ENCODE measurements at places on chromosomes 2 and 18.

DNA sequence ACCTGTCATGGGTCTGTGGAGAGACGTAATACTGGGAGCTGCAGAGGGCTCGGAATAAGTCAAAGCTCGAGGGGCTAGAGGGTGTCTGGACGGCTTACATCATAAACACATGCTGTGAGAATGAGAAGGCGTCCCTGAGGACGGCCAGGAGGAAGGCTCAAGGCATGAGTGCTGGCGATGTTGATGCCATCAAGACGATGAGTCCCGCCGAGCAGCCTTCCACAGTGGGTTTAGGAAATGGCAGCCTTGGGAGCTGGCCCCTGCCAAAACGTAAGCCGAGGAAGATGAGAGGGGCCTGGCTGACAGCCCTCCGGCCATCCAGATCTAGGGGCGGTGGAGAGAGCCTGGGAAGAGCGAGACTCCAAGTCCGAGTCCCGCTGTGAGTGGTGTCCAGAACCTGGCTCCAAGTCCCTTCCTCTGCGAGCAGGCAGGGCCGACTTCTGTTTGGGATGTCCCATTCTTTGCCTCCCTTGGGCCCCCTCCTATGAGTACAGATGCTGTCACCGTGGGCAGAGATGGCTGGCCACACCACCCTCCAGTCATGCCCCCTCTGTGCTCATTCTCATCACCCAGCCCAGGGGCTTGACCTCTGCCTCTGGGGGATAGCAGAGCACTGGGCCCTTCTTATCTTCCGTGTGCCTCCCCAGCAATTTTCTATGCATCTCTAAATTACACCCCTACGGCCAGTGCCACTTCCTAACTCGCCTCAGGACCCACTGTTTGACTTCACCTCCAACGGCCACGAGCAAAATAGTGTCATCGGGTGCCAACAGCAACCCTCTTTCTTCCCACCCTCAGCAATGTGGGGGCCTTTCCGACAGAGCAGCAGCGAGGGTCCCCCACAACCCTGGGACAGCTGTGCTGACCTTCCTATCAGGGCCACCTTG, 175.7 kb downstream of the FAM210A start:
- peak; percentile 55 for DNase-seq

DNA sequence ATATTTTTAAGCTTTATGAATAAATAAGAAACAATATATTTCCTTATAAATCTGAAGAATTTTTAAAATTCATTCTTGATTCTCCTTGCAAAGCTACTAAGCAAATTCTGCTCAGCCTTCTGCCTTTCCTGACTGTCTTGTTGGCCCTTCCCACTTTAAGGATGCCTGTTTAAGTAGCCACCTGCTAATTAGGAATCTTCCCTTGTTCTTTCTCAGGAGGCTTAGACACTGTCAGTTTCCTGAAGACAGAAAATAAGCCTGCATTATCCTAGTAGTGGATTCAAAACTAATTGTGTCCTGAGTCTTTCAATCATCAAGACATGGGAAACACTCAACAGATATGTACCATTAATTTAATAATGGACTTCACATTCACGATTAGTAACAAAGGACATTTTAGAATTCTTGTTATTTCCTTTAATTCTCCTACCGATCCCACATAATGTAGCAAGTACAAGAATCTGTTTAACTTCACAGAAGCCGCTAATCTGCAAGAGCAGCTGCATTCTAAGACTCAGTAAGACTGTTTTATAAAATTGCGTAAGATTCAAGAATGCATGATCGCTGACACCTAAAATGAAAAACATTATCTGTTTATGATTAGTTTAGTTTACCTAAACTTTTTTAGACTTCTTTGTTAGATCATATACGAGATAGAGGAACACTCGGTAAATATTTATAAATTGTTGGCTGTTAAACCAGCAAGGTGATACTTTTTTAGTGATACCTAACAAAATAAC, 445.4 kb upstream of the DSEL start:
- DNase-seq, result no peak

DNA sequence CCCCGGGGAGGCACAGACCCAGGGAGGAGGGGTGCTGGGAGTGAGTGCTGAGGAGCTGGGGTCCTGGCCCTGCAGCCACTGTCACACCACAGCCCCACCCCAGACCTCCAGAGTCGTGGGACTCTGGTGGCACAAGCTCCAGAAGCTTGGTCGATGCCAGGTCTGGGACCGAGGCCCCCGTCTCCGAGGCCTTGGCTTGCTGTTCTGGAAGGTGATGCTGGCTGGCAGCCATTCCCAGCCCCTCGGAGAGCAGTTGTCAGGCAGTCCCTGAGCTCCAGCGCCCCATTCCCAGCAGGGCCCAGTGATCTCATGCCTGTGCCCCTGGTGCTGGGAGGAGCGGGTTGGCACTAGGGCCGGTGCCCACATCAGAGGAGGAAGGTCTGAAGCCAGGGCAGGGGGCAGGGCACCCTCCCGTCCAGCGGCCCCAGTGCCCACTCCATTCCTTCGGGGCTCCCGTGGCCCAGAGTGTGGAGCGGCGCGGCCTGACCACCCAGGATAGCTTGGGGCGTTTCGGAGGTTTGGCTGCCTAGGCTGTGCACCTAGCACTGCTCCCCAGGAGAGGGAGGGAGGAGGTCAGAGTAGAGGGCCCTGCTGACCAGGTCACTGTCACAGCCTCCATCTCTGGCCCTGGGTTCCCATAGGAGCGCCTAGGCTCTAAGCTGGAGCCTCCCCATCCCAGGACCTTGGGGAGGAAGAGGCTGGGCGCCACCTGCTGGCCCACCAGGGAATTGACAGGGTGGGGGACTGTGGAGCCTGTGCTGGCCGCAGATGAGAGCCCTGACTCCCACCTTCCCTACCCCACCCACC, 16.8 kb upstream of the ALPI start:
- peak; percentile 66 for DNase-seq

DNA sequence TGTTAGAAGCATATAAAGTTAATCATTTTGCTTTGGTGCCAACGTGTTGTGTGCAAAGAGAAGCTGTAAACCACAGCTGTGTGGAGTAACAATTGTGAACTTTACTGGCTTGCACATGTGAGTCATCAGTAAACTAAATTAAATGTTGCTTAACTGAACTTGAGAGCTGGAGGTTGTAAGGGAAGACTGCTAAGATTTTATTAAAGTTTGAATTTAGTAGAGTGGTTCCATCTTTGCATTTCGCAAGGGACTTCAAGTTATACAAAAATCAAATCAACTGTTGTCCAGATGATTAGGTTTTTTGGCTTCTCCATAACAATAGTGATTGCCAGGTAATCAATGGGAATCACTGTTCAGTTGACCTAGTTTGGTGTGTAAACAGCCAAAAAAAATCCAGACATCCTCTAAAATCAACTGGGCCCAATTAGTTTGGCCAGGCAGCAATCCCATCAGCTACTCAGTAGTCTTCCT, 247.4 kb downstream of the MYO3B start:
- DNase-seq, result no peak

- no peak for DNase-seq
Observed at GRCh38 chr2:6113786-6114185, 421.6 kb downstream of the SOX11 start.

DNA sequence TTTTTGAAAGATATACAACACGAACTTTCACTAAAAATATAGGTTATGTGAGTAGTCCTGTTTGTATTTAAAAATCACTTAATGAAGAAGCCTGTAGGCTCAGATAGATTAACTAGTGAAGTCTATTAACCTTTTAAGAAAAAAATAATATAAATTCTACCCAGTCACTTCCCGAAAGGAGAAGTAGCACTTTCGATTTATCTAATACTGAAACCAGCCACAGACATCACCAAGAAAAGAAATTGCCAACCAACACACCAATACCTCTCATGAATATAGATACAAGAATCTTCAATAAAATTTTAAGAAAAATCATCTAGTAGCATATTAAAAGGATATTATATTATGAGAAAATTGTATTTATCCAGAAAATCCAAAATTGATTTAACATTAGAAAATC, 160.5 kb downstream of the GALNT13 start:
- no peak for DNase-seq

DNA sequence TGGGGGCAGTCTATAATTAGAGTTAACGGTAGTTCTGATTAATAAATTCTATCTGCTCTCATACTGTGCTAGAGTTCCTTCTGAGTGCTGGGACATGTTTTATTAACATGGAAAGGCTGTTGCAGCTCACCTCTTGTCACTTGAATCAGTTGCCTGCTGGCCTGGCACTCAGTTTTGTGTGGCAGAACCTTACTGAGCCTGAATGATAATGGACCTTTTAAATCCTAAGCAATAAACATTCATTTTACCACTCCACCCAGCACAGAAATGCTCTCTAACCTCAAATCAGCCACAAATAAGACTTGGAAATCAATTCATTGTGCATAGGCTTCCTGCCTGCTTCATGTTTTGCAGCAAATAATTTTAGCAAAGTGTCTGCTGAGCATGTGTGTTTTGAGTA, 115.0 kb upstream of the RBMS1 start:
- DNase-seq, result no peak

GRCh38 chr2:1484131-1484884, 71.0 kb downstream of the TPO start:
- peak; percentile 58 for DNase-seq

DNA sequence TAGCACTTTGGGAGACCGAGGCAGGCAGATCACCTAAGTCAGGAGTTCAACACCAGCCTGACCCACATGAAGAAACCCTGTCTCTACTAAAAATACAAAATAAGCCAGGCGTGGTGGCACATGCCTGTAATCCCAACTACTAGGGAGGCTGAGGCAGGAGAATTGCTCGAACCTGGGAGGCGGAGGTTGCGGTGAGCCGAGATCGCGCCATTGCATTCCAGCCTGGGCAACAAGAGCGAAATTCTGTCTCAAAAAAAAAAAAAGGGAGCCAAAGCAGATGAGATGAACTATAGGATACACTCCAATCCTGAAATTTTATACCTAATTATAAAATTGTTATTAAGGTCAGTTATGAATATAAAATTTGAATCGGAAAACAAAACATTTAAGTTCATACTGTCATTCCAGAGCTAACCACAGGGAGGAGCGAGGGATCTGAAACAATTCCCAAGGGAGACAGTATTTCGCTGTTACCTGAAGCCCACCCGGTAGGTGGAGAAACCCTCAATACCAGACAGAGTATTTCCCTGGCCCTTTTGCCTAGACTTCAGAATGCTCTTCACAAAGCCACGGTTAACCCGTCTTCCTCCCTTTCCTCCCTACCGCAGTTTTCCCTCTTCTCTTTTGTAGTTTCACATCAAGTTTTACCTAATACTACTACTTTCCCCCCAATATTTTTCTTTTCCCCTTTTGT, 1.4 kb downstream of the PPM1G start:
- DNase-seq, result no peak

DNA sequence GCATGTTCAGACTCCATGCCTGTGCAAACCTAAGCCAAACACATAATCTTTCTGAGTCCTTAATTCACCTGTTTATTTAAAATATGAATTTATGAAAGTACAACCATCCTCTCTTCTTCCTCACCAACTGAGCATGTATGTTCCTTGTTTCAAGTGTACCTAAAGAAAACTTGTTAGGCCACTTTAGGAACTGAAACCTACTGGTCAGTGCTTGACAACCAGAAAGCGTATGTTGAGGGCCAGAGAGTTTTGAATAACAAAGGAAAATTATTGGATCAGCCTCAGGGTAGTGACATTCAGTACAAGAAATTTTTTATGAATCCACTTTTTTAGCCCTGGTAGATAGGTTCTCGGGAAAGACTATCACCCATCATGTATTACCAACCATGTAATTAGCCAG, 847.6 kb upstream of the CELF4 start:
- DNase-seq, result no peak

- DNase-seq, result no peak
Observed at GRCh38 chr2:178241844-178242551, 47.7 kb downstream of the OSBPL6 start.

- DNase-seq, result no peak
Observed at GRCh38 chr2:187107001-187107400, 258.0 kb upstream of the ZSWIM2 start.

GRCh38 chr18:69871363-69871762, 76.3 kb downstream of the CD226 start:
- no peak for DNase-seq

DNA sequence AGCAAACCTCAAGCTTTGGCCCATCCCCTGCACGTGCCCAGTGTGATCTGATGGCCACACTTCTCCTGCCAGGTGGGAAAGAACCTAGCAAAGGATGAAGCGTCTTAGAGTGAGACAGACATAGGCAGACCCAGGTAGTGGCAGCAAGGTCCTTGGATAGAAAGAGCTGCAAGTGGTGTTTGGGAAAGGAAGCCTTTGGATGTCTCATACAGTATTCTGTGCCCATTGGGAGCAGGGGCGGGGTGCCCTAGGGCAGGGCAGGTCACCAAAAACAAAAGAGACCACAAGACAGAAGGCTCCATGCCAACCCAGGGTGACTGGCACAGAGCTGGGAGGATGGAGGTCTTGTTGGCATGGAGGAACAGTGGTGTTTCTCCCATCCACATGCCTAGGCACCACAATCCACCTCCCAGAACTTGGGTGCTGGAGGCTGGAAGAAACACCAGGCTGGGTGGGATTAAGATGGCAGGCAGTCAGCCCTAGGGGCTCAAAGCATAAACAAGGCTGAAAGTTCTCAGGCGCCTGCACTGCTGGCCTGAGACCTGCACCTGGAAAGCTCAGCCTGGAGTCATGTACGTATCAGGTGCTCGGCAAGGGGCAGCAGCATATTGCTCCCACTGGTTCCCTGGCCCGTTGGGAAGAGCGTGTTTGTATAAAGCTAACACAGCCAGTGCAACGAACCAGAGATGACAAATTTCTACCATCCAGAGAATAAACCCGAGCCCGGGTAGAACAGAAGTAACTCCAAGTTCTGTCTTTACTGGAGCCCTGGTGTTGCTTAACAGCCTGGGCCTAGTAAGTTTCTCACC, 52.9 kb downstream of the CRACDL start:
- no peak for DNase-seq

DNA sequence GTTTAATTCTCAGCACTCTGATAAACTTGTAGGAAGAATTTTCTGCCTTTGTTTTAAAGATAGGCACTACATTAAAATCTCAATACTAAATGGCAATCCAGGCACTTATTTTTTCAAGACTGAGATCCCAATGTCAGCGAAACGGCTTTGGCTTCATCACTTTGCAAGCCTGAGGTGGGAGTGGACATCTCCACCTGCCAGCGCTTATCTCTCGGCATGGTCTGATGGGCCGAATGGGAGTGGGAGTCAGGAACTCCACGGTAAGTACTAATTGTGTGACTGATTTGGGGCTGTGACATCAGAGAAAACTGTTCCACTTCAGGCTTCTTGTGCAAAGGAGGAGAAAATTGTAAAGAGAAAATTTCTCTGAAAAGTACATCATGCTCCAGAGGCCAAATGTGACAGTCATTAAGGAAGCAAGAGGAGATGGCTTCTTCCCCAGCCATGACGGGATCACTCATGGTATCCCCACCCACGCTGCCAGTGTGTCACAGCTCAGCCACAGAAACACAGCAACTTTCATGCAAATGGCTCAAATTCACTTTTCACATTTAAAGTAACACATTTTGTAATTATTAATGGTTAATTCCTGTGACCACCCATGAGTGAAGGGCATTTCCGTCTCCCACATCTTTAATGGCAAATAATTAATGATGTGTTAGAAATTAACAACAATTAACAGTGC, 385.5 kb upstream of the HNRNPA3 start:
- no peak for DNase-seq

GRCh38 chr2:140454717-140455116, 1674.5 kb upstream of the NXPH2 start:
- no peak for DNase-seq
